ENCODE measurements at places on chromosomes 1 and 21.

GRCh38 chr1:230303069-230303468 lies 123.1 kb downstream of the PGBD5 start:
- no peak for DNase-seq

- no peak for DNase-seq
These were observed 3.0 kb upstream of the BATF3 start for GRCh38 chr1:212702672-212703071.

- no peak for DNase-seq
These were observed 7.6 kb upstream of the RXRG start for GRCh38 chr1:165452336-165453130.

DNA sequence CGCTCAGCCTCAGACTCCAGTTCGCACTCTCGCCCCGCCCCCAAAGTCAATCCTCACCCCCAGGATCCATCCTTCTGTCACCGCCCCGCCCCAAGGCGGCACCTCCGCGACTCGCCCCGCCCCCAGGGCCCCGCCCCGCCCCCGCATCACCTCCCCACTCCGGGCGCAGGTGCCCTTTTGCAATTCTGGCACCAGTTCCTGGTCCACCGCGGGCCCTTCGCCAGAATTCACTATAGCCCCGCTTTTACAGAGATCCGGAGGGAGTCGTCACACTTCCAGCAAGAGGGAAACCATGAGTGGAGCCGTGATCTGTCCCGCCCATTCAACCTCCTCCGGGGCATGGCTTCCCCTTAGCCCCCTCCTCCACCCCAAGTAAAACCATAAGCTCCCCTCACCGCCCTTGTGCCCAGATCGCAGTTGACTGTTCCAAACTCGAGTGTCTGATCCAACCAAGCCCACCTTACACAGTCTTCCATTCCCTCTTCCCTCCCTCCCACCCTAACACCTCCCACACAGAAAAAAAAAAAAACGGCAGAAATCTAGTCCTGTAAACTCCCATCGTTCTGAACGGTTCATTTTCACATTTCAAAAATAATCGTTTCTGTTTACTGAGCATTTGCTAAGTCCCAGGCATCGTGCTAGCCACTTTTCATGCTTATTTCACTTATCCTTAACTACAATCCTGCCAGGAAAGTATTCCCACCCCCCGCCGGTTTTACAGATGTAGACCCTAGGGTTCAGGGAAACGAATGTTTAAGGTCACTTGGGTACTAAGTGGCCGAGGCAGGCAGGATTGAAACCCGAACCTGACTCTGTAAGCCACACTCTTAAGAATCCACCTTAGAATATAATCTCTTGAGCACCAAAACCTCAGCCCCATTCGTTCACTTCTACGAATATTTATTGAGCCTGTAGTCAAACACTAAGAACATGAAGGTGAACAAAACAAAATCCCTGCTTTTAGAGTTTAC lies 1.3 kb upstream of the DNAJC16 start:
- no peak for DNase-seq

DNA sequence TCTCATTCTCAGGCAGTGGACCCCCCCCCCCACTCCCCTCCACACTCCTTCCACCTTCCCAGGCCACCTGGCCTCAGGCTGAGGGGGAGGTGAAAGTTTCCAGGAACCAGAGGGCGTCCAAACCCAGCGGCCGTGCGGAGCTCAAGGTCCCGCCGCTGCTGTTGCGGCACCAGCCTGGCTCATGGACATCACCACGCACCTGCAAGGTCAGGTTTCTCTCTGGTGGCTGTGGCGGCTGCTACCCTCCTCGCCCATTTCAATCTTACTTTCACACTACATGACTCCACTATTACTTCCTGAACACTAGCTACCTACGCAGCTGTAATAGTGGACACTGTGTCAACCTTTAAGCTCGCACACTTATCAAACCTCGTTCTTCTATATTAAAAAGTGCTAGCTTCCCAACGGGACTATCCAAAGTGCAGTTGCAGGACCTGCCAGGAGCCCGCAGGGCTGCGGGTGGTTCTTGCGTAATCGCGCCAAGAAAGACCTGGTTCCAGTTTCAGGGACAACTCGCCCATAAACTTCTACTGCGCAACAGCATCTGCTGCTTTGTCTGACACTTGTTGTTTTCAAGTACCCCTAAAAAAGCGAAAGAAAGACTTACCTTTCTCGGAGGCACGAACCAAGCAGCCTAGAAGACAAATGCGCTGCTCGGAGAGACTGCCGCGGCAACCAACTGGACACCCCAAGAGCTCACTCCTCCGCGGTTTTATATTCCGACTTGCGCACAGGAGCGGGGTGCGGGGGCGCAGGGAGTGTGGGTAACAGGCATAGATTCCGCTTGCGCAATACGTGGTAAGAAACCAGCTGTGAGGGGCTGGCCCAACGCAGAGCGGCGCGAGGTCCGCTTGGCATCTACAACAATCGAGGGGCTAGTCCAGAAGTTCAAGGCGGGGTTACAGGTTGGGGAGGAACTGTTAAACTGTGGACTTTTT lies at the start of gene DIRAS3:
TSS of gene DIRAS3 (minus strand) at position 687 of the 938 bp plus-strand sequence. CDS start 3,330 bp downstream, outside the sequence.
- DNase-seq, result no peak

- DNase-seq, result no peak
These were observed 35.7 kb downstream of the TTC39A start for GRCh38 chr1:51294566-51295184.

DNA sequence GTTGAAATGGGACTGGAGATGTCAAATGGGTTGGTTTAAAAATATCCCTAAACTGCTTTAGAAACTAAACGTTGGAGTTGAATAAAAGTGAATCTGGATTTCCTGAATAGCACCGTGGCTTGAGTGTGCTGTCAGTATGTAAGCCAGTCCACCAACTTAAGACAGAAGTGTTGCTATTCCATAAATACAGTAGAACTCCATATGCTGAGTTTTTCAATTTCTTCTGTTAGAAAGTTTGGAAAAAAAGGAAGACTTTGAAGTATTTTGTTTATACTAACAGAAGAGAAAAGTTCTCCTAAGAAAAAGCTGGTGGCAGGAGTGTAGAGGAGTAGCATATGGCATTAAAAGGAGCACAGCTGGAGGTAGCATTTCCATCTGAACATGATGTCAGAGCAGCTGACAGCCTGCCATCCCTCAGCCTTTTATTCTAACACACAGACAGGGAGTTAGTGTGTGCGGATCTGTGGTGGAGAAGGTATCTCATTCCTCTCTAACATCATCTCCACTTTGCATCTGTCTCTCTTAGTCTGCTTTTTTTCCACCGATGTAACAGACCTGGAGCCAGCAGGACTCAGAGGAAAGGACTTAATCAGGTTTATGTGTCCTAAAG lies at the start of gene ZBTB18:
TSS of gene ZBTB18 (plus strand) at position 449 of the 610 bp plus-strand sequence. CDS start at position 598, 149 bp downstream.
- DNase-seq, result no peak

DNA sequence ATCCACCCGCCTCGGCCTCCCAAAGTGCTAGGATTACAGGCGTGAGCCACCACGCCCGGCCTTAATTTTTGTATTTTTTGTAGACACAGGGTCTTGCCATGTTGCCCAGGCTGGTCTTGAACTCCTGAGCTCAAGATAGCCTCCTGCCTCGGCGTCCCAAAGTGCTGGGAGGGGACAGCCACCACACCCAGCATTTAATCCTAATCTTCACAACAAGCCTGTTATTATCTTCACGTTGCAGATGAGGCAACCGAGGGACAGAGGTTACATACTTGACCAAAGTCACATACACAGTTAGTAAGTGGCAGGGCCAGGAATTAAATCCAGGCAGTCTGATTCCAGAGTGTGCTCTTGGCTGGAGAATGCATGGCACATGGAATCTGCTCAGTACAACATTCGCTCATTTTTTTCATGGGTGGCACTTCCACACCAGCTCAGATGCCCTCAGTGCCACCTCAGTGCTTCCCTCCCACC lies 4.8 kb upstream of the GPR37L1 start:
- DNase-seq, result no peak

DNA sequence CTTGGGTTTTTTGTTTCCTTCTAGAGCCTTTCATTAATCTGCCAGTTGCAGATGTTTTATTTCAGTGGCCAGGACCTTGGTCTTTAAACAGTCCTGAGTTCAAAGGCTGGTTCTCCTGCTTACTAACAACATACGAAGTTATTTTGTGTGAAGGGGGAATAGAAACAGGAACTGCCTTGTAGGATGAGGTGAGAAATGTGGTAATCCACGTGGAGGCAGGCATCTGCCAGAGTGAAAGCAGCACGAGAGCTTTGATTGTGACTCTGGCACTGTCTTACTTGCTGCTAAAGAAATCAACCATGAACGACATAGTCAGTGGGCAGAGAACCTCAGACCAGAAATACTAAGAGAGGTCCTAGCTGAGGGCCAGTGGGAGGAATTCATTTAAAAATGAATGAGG lies 30.4 kb downstream of the TMEM63A start:
- DNase-seq, result peak; percentile 57

DNA sequence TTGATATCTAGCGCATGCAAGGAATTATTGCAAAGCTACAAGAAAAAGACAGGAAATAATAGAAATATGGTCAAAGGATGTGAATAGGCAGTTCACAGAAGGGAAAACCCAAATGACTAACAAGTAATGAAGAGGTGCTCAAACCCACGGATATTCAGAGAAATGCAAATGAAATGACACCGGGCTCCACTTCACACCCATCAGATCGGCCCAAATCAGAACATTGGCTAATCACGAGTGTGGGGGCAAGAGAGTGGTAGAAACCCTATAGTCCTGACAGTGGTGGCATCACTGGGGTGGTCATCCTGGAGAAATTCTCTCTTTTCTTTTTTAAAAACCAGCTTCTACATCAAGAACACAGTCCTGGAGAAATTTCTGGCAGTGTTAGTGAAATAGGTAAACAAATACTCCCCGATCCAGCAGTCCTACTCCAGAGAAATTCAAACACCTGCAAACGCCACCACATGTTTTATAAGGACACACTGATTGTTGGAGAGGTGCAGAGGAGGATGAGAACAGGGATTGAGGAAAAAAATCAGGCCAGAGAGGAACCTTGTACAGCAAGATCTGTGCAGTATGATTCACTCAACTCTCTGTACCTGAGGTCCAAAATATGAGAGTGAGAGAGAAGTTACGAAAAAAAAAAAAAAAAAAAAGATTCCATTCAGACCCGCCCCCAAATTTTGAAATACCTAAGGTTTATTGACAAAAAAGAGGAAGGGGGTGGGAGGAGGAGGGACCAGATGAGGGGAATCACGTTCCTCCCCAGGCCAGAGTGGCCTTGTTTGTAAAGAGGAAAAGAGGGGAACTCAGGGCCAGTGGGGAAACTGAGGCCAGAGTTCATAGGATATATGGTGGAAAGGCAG lies 9.2 kb upstream of the TNFRSF1B start:
- DNase-seq, result no peak

GRCh38 chr1:54973205-54973921 lies 7.1 kb upstream of the TMEM61 start:
- no peak for DNase-seq

- no peak for DNase-seq
These were observed 117.4 kb upstream of the PLPPR5 start for GRCh38 chr1:99122039-99122438.

- DNase-seq, result no peak
These were observed 147.3 kb upstream of the VAMP3 start for GRCh38 chr1:7623842-7624241.

DNA sequence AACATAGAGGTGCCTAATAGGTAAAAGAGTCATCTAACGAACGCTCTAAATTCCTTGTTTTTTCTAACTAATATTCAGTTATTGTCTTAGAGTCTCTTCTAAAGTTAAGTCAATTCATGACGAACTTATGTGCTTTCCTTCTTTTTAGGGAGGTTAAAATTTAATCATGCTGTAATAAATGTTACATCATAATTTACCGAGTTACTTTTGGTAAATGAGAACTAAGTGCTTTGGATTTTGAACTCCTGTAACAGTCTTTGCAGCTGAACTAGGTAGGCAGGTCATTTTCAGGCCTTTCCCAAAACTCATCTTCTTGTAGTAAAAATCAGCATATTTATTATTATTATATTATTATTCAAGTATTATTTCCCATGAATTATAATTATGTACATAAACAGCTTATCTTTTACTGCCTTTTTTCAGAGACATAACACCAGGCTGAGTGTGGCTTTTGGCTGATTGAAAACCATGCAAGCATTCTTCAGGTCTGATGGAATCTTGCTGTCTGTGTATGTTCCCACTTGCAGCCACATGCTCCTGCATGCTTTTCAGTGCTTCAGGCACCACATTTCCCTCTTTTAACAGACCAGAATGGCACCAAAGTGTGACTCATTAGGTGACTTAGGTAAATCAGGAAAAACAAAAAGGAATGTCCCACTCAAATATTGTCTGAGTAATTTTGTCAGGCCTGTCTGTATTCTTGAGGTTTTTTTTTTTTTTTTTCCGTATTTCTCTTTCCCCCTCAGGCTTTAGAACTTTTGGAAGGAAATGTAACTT lies 81.0 kb upstream of the CD55 start:
- DNase-seq, result no peak

- no peak for DNase-seq
These were observed 30.9 kb downstream of the LMO4 start for GRCh38 chr1:87359586-87359985.

DNA sequence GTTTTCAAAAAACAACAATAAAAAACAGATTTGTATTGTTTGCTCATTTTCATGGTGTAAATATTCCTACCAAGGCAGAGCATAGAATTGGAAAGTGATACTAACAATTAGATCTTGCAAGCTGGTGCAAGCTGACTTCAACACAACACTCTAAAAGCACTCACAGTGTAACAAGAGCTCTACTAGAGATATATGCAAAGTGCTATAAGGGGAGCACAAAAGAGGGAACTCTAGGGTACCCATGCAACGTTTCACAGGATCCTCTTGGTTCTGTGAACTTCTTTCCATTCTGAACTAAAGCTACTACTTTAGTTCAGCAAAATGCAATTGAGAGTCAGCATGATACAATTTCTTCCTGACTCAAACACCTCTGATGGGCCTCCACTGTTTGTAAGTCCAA lies 78.3 kb downstream of the ATP1B1 start:
- no peak for DNase-seq

GRCh38 chr1:26772687-26773086 lies 15.1 kb upstream of the PIGV start:
- DNase-seq, result no peak

- DNase-seq, result no peak
These were observed 34.4 kb downstream of the NID1 start for GRCh38 chr1:236030534-236030933.

- no peak for DNase-seq
These were observed 2.5 kb upstream of the FGGY start for GRCh38 chr1:59294423-59294822.

GRCh38 chr1:55214934-55215193 lies 300 bp downstream of the USP24 start:
- DNase-seq, result no peak

- DNase-seq, result no peak
These were observed 467.4 kb downstream of the COL11A1 start for GRCh38 chr1:102640872-102641271.

- DNase-seq, result no peak
These were observed 10.2 kb downstream of the ECE1 start for GRCh38 chr1:21280011-21280471.

DNA sequence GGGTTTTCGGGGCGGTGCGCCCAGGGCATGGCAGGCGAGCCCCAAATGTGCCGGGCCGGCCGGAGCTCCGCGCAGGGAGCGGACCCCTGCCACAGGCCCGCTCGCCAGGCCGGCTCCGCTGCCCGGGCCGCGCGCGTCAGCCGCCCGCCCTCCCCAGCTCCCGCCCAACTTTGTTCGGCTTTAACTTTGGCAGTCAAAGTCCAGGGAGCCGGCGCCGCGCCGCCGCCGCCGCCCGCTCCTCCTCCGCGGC lies 488 bp downstream of the SLC35D1 start:
- no peak for DNase-seq

All from SIG-M5 (cell line).